Gastroesophageal sphincter (tissue), 4 donors: ENCODE measurements at places on chromosomes 6 and 20.

DNA sequence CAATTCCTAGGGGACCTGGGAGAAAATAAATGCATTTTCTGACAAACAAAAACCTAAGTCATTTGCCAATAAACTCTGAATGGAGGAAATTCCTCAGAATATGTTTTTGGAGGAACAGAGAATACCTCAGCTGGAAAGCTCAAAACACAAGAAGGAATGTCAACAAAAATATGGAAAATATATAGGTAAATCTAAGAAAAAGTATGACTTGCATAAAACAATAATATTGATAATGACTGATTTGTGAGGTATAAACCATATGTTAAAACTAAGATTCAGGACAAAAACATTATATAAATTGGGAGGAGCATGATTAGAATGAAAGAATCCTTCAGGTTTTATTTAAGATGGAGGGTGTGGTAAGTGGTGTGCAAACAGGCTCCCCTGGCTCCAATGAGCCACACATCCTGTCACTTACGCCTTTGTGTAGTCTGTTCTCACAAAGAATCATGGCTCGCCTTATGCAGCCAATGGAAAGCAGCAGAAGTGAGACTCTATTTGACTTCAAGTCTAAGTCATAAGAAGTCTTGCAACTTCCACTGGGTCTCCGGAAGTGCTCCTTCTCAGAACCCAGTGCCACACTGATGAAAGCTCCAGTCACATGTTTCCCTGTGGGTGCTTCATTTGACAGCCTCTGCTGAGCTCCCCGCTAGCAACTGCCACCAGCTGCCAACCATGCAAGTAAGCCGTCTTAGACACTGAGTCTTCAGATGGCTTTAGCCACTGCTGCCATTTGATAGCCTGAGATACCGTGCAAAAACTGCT lies 8.1 kb downstream of the CFAP61 start:
- peaks cover 24% of the 10 kb centered on the region for H3K27me3 ChIP-seq
- no peak overlapping the region for H3K27ac ChIP-seq
- ATAC-seq: no peak
- no peak overlapping the region for H3K4me3 ChIP-seq
- H3K36me3 ChIP-seq: no peaks in the 10 kb centered on the region
- H3K4me1 ChIP-seq: no peaks in the 10 kb centered on the region

- H3K27ac ChIP-seq: no peak overlapping the region
- no peak overlapping the region for H3K4me3 ChIP-seq
- no peaks in the 10 kb centered on the region for H3K27me3 ChIP-seq
- no peaks in the 10 kb centered on the region for H3K4me1 ChIP-seq
Observed at GRCh38 chr20:14361509-14362345, 24.3 kb upstream of the FLRT3 start.

GRCh38 chr6:14141351-14142062 lies 23.9 kb downstream of the CD83 start:
- no peak for ATAC-seq
- H3K27ac ChIP-seq: no peak overlapping the region
- no peak overlapping the region for H3K4me3 ChIP-seq

GRCh38 chr6:26613689-26614683 lies 17.2 kb downstream of the ABT1 start:
- no peaks in the 10 kb centered on the region for H3K36me3 ChIP-seq
- H3K4me1 ChIP-seq: peaks cover 17% of the 10 kb centered on the region
- peak overlapping the region; percentile 43 for H3K4me3 ChIP-seq

DNA sequence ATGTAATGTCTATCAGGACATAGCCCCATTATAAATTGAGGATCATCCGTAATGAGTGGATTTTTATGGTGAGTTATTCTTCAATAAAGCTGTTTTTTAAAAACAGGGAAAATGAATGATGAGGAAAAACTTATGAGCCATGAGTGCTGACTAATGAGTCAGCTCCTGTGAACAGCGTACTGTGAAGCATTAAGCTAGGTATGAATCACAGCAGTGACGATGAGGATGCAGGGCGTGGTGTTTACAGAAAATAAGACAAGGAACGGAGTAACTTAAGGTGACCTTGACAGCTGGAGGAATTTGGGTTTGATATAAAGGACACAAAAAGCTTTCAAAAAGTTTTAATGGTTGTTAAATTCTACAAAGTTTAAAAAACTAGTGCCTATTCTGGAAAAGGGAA lies 96.3 kb downstream of the FOXF2 start:
- no peak overlapping the region for H3K27ac ChIP-seq
- no peak for ATAC-seq
- no peak overlapping the region for H3K4me3 ChIP-seq
- H3K36me3 ChIP-seq: no peaks in the 10 kb centered on the region
- no peaks in the 10 kb centered on the region for H3K4me1 ChIP-seq
- H3K27me3 ChIP-seq: no peaks in the 10 kb centered on the region

DNA sequence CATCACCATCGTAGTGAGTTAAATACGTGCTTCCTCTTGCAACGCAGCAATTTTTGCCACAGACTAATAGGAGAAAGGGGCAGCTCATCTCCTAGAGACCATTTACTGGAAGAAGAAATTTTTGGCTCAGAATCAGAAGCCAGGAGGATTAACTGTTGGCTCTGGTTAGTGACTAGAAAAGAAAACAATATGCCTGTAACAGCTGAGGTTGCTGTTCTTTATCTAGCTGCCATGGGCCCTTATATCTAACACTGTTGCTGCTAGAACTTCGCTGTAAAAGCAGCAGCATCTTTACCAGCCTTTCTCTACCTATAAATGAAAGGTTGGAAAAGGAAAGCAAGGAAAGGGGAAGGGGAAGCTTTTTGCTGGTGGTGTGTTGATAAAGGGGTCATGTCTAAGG lies 65.9 kb downstream of the FAM135A start:
- peak overlapping the region; percentile 60 for H3K27ac ChIP-seq
- no peak for ATAC-seq
- H3K27me3 ChIP-seq: no peaks in the 10 kb centered on the region
- H3K4me1 ChIP-seq: no peaks in the 10 kb centered on the region
- H3K36me3 ChIP-seq: no peaks in the 10 kb centered on the region
- no peak overlapping the region for H3K4me3 ChIP-seq

DNA sequence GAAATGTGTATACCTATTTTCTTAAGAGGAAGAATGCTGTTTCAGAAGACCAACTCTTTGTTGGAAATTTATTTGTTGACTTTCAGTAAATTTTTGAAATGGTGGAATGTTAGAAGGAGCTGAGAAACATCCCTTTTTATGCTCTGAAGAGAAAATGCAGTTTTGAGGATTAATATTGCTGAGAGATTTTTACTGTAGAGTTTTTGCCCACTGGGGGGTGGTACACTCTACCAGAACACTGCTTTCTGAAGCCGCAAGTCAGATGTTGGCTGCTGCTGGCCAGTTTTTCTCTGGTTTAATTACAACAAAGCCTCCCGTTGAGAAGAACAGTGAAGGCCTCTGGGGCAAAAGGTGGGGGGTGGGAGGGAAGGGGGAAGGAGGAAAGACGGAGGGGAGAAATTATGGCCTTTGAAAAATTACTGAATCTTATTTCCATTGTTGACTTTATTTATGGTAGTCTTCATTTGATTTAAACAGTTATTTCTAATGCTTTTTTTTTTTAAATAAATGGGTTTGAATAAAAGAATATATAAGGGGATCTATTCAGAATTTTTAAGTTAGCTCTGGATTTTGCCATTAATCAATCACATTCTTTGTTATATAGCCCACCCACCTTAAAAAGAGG lies 3.0 kb downstream of the FLRT3 start:
- H3K27ac ChIP-seq: no peak overlapping the region
- no peaks in the 10 kb centered on the region for H3K27me3 ChIP-seq
- no peak for ATAC-seq
- H3K36me3 ChIP-seq: no peaks in the 10 kb centered on the region
- peak overlapping the region; percentile 4 for H3K4me3 ChIP-seq

DNA sequence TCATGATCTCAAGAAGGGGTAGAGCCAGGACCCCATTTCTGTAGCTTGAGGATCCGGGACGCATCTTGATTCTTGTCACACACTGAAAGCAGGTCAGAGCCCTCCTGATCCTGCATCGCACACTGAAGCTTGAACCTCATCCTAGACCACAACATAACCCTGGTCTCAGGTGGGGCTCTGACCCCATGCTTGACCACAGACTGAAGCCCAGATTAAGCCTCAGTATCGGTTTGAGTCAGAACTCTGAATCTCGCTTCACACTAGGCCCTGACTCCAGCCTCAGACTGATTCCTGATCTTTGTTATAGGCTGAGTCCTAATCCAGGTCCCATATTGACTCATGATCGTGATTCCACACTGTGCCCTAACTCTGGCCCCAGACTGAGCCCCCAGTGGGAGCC lies 8.5 kb upstream of the RSPO4 start:
- no peak for ATAC-seq
- no peaks in the 10 kb centered on the region for H3K36me3 ChIP-seq
- H3K4me3 ChIP-seq: no peak overlapping the region
- peaks cover 31% of the 10 kb centered on the region for H3K27me3 ChIP-seq

DNA sequence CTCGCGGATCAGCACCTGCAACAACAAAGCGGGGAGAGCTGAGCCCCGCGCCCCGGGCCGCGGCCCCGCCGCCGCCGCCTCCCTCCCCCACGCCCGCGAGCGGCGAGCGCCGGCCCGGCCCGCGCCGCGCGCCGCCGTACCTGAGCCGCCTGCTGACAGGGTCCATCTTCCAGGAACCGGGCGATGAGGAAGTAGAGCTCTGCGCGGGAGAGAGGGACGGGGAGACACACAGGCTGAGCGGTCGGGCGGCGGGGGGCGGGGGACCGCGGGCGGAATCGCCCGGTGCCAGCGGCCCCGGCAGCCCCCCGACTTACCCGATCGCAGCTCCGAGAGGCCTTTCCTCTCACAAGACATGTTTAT lies 359 bp downstream of the PHIP start:
- peak; percentile 37 for ATAC-seq
- peak overlapping the region; percentile 45 for H3K4me3 ChIP-seq
- H3K36me3 ChIP-seq: no peaks in the 10 kb centered on the region
- no peaks in the 10 kb centered on the region for H3K27me3 ChIP-seq

DNA sequence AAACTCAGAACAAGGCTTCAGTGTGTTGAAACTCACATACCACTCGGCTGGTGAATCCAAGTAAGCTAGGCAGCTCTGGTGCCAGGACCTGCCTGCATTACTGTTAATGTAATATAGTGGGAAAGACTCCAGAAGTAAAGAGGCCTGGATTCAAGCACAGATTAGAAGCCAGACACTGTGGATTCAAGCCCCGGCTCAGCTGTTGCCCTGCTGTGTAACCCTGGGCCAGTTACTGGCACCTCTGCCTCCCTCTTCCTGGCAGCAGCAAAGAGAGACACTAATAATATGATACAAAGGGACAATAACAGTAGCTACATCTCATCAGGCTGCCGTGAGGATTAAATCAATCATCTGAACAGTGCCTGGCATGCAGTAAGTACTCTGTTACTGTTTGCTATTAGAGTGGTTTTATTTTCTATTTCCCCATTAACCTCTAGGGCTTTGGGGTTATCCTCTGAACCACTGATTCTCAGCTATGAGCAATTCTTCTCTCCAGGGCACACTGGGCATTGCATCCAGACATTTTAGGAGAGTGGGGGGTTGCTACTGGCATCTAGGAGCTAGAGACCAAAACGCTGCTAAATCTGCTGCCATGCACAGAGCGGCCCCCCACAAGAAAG lies 92.9 kb downstream of the ZMYND8 start:
- peak; percentile 69 for ATAC-seq
- H3K4me3 ChIP-seq: no peak overlapping the region
- peaks cover 73% of the 10 kb centered on the region for H3K36me3 ChIP-seq

- no peak overlapping the region for H3K27ac ChIP-seq
- no peaks in the 10 kb centered on the region for H3K27me3 ChIP-seq
- peaks cover 40% of the 10 kb centered on the region for H3K4me1 ChIP-seq
- H3K4me3 ChIP-seq: no peak overlapping the region
Observed at GRCh38 chr6:41777551-41778285, 2.0 kb downstream of the FRS3 start.

DNA sequence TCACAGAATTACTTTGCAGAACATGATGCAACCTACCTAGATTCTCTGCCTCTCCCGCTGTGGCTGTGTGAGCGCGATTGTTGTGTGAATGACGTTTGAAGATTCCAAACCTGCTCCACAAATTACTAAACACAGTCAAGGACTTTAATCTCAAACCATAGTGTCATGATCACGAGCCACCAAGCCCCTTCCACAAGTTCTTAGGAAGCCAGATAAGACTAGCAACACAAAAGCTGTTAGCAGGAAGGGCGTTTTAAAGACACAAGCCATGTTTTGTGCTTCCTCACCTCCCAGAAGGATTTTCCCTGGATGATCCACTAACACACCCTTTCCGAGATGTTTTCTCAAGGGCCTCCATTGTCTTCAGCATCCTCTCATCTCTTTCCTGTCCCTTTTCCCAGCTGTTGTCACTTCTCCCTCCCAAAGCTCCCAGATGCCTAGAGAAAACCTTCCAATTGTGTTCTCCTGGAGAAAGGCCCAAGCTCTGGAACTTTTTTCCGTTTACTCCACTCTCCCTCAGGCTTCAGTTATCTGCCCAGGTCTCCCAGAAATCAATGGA lies 12.8 kb downstream of the OPN5 start:
- no peaks in the 10 kb centered on the region for H3K27me3 ChIP-seq
- no peaks in the 10 kb centered on the region for H3K36me3 ChIP-seq
- H3K4me1 ChIP-seq: no peaks in the 10 kb centered on the region

- no peaks in the 10 kb centered on the region for H3K27me3 ChIP-seq
- ATAC-seq: no peak
- H3K4me3 ChIP-seq: no peak overlapping the region
- H3K36me3 ChIP-seq: peaks cover 4% of the 10 kb centered on the region
- peak overlapping the region; percentile 50 for H3K27ac ChIP-seq
Observed at GRCh38 chr6:144346719-144347447, 61.7 kb downstream of the UTRN start.

GRCh38 chr6:72894091-72894490 lies 272.2 kb downstream of the KCNQ5 start:
- no peaks in the 10 kb centered on the region for H3K27me3 ChIP-seq
- H3K4me3 ChIP-seq: no peak overlapping the region
- H3K27ac ChIP-seq: no peak overlapping the region
- no peak for ATAC-seq
- H3K4me1 ChIP-seq: no peaks in the 10 kb centered on the region

- H3K27me3 ChIP-seq: no peaks in the 10 kb centered on the region
- H3K4me1 ChIP-seq: no peaks in the 10 kb centered on the region
- no peak within 1 kb of the TSS for H3K27ac ChIP-seq
Observed at GRCh38 chr6:49713346-49713745, at the start of gene CRISP2. Gene CRISP2, minus strand, starts transcription at chr6:49713543. Its CDS starts 4,347 bp downstream, at chr6:49709196.

- no peak for ATAC-seq
- H3K27ac ChIP-seq: no peak overlapping the region
- peaks cover 60% of the 10 kb centered on the region for H3K36me3 ChIP-seq
Observed at GRCh38 chr6:144844596-144844995, 559.5 kb downstream of the UTRN start.

GRCh38 chr6:136790411-136791295 lies 1.6 kb downstream of the MAP3K5 start:
- ATAC-seq: no peak
- peak overlapping the region; percentile 92 for H3K4me3 ChIP-seq
- H3K27ac ChIP-seq: peak overlapping the region; percentile 92
- no peaks in the 10 kb centered on the region for H3K27me3 ChIP-seq
- H3K4me1 ChIP-seq: peaks cover 68% of the 10 kb centered on the region

- ATAC-seq: no peak
- H3K4me3 ChIP-seq: no peak overlapping the region
- H3K36me3 ChIP-seq: no peaks in the 10 kb centered on the region
- H3K27ac ChIP-seq: peak overlapping the region; percentile 38
- H3K27me3 ChIP-seq: no peaks in the 10 kb centered on the region
- peaks cover 5% of the 10 kb centered on the region for H3K4me1 ChIP-seq
Observed at GRCh38 chr6:35239581-35239980, 20.0 kb upstream of the ZNF76 start.
